Activated T-cell treated with anti-CD3 and anti-CD28 coated beads for 1 hour (primary cell): ENCODE measurements at places on chromosomes 7 and 10.

- DNase-seq, result no peak
These were observed 238.1 kb downstream of the REEP3 start for GRCh38 chr10:63759335-63759734.

GRCh38 chr7:55588976-55589604, 16.8 kb upstream of the VOPP1 start:
- no peak for DNase-seq

DNA sequence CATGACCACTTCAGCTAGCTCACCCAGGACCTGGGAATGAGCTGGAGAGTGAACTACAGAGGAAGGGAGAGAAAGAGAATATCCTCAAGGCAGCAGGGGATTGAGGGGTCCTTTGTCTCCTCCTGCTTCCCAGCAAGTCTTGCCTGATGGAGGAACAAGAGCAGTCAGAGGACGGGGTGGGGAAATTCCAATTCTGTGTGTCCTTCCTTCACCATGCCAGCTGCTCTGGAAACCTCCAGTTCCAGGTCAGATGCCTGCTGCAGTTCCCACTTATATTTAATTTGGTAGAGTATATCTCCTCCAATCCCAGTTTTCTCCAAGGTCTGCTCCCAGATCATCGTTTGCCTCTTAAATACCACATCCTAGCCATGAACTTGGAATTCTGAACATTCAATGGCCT, 21.4 kb upstream of the LEP start:
- DNase-seq, result no peak

- DNase-seq, result no peak
These were observed 618.9 kb upstream of the IGFBP3 start for GRCh38 chr7:46539892-46540483.

GRCh38 chr10:814536-815302, 116.8 kb downstream of the LARP4B start:
- no peak for DNase-seq
